ENCODE measurements at places on chromosomes 1 and 21. TPM values are rescaled to one million over a fixed set of nuclear protein-coding genes. Genes with fewer than 3 reads are reported as not detected.
A peak's percentile ranks its signal among the peaks of the same experiment; 100 is the strongest.

- DNase-seq = no peak
Measured at GRCh38 chr1:35345439-35345981, 77.0 kb downstream of the ZMYM4 start.

DNA sequence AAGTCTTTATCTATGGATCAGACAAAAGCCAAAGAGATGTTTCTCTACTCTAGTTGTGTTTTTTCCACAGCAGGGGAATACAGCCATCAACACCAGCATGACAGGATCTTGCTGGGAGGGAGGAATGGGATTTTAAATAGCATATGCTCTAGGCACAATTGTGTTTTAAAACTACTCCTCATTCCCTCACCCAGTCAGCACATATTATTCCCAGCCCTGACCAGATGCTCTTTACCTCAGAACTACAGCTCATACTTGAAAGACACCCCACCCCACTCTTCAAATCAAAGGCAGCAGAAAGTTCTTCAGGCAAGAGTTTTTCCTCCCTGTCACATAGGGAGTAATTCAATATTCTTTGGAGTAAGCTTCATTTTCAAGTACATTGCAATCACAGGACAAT is 46.2 kb upstream of the TBX15 start:
- DNase-seq = no peak

DNA sequence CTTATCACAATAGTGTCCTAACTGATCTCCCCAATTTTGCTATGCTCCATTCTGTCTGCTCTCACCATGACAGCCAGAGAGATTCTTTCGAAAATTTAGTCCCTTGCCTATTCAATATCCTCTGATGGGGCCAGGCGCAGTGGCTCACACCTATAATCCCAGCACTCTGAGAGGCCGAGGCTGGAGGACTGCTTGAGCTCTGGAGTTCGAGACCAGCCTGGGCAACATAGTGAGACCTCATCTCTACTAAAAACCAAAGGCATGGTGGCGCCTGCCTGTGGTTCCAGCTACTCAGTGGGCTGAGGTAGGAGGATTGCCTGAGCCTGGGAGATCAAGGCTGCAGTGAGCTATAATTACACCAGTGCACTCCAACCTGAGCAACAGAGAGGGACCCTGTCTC is 16.1 kb upstream of the PDZK1IP1 start:
- no peak for DNase-seq

- peak; percentile 68 for DNase-seq
Measured at GRCh38 chr1:214427871-214428277, 123.5 kb downstream of the PTPN14 start.

GRCh38 chr1:75125161-75125726 is 8.9 kb upstream of the LHX8 start:
- DNase-seq = no peak

MPZ gene
- not detected for total RNA-seq
